ENCODE measurements at places on chromosomes 1 and 21.

DNA sequence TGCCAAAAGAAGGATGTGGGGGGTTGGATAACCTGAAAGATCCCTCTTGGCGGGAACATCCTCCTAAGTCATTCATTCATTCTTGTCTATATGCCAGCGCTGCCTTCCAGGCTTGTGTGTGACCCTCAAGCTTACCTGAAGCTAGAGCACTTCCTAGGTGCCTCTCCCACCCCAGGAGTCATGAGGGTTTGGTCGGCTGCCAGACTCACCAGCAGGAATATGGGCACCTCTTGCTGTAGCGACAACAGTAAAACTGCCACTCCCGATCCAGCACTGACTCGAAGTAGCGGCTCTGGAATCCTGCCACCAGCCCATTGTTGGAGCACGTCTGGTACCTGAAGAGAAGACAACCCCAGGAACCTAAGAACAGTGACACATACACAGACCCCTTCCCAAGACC, 15.0 kb downstream of the DPT start:
- no peak for DNase-seq

- peak; percentile 98 for DNase-seq
Observed at GRCh38 chr1:3900969-3901529, 977 bp upstream of the C1orf174 start.

GRCh38 chr21:42467140-42467983, 28.7 kb downstream of the RSPH1 start:
- DNase-seq, result peak; percentile 29

- DNase-seq, result peak; percentile 41
Observed at GRCh38 chr1:8004803-8005573, 21.1 kb downstream of the ERRFI1 start.

GRCh38 chr1:204866051-204866596, 4.5 kb upstream of the NFASC start:
- DNase-seq, result no peak

DNA sequence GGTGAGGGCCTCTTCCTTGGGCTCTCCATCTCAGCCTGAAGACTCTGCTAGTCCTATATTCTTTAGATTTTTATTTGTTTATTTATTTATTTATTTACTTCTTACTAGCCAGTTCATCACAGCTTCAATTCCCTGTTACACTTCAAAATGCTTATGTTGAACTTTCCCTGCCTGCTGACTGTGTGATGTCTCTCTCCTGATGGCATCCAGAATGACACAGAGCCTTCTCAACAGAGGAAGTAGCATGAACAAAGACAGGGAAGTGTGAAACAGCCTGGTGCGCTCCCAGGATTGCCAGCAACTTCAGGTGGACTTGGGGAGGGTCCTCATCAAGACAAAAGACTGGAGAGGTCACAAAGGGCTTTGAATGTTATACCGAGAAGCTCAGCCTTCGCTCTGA, 4.3 kb upstream of the IPO13 start:
- DNase-seq, result no peak

DNA sequence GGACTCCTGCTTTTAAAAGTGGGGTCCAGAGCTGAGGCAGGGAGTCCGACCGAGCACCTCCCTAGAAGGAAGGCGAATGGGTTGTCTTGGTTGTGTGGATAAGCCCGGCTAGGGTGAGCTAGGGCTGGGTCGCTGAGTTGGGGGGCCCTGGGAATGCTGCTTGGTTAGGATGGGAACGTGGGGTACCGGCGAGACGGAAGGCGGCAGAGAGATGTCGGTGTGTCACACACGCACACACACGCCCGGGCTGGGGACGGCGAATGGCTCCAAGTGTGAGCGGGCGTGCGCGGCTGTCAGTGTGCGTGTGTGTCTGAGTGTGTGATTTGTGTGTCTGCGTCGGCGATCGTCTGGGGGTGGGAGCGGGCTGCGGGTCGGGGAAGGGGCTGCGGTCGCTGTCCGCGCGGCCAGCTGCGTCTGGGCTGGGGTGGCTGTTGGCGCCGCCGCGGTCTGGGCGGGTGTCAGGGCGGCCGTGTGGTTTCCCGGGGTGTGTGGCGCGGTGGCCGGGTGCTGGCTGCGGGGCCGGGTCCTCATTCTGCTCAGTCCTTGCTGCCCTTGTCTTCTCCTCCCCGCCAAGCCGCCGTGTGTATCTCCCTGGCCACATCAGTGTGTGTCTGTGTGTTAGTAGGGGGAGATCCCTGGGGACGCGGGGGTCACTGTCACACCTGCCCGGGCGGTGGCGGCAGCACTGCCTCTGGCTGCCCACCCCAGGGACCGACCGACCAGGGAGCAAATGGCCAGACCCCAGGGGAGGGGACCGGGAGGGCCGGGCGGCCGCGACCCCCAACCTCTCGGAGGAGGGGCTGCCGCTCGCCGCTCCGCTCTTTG, 1.1 kb downstream of the EFNA3 start:
- no peak for DNase-seq

GRCh38 chr1:95085376-95085775, 12.6 kb upstream of the ALG14 start:
- no peak for DNase-seq

- no peak for DNase-seq
Observed at GRCh38 chr1:175191659-175192058, 917 bp downstream of the KIAA0040 start.
